Sigmoid colon (tissue), 7 donors: ENCODE measurements at places on chromosomes 11 and 22.

DNA sequence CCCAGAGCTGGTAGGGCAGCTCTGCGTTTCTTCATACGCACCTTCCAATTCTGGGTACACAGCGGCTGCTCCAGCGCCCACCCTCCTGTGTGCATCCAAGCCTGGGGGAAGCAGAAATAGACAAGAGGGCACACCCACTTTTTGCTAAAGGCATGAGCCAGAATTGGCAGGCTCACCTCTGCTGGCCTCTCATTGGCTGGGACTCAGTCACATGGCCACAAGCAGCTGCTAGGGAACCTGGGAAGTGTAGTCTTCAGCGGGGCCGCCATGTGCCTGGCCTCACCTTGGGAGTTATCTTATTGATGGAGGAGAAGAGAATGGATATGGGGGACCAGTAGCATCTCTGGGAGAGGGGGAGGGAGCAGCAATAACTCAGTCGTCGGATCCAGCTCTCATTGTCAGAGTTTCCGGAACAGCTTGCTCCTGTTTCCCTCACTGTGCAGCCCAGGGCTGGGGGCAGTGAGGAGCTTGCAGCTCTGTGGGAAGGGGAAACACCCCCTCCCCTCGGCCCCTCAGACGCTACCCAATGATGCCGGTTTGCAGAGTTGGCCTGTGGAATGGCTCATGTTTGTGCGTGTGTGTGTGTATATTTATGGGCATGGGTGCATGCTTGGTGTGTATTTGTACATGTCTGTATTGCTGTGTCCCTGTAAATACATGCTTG lies 11.8 kb upstream of the MIEF1 start:
- DNase-seq: peak; percentile 85

DNA sequence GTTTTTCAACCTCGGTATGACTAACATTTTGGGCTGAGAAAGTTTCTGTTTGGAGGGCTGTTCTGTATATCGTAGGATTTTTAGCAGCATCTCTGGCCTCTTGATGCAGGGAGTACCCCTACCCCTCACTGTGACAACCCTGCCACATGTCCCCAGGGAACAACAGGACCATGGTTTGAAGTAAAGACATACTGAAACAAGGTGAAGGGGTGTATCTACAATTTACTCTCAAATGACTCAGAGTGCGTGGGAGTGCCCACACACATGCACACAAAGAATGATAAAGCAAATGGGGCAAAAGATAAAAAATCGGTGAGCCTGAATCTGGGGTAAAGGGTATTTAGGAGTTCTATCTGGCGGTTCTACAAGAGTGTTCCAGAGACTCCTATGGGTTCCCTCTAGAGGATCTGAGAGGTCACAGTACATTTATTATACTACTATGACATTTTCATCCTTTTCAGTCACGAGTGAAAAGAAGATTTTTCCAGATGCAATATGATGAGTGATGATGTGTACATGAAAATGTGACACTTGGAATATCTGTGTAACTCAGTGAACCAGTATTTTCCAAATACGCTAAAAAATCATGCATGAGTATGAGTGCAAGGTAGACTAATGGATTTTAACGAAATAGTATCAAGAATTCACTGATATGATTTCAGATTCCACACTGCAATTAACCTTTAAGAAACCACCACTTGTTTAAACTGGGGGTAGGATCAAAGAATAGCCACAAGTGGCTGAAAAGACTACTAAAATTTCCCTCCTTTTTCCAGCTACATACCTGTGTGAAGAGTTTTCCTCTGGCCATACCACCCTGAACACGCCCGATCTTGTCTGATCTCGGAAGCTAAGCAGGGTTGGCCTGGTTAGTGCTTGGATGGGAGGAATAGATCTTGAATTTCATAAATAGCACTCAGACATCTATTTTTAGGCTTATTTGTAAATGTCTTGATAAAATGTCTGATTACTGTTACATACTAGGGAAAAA lies 56.3 kb upstream of the YPEL1 start:
- DNase-seq: no peak

DNA sequence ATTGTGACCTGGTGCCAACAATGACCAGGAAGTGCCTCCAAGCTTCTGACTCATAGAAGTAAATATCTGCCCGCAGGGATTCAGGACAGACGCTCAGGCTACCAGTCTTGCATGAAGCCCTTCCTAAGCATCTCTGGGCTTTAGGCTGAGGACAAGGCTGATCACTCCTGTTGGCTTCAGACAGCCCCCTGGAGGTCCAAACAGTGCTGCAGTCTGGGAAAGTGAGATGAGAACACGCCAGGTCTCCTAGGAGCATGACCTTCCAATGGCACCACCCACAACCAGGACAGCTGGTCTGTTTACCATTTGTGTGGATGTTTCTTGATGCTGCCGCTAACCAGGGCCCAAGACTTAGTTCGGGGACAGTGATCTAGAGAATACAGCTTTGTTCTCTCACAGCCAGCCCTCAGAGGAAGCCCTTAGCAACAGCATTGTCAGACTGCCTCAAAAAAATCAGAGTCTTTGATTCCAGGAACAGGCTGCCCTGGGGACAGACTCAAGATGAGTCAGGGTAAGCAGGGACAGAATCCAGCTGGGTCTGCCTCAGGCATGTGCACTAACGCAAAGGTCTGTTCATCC lies 111.2 kb downstream of the ZNF280B start:
- DNase-seq: peak; percentile 80

- no peak for DNase-seq
Observed at GRCh38 chr11:95299078-95299679, 68.2 kb upstream of the SESN3 start.

GRCh38 chr11:113908098-113908497 lies 3.5 kb downstream of the HTR3B start:
- DNase-seq: no peak

DNA sequence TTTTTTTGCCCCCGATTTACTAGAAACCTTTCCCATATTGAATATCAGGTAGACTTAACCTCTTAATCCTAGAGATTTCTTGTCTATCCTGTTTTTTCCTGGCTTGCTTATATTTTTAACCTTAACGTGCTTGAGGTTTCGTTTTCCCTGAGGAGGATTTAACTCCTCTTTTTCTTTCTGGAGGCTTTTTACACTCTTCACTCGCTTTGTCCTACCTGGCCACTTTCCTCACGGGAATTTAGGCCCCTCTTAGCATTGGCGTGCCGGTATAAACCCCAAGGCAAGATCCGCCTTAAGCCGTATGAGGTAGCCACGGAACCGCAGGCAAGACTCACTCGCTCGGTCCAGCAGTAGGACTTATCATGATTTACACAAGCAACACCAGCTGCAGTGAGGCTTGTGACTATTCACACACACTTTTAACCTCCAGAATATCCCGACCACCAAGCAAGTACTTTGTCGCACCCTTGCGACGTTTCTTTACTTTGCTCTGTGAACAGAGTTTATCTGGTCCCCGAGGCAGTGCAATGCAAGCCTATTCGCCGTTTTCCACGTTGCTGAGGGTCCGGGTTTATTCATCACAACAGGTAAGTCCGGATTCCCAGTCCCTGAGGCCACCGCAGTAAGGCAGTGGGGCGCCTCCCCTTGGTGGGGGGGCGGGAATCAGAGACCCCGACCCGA lies 20.6 kb upstream of the ALDH3B2 start:
- no peak for DNase-seq

DNA sequence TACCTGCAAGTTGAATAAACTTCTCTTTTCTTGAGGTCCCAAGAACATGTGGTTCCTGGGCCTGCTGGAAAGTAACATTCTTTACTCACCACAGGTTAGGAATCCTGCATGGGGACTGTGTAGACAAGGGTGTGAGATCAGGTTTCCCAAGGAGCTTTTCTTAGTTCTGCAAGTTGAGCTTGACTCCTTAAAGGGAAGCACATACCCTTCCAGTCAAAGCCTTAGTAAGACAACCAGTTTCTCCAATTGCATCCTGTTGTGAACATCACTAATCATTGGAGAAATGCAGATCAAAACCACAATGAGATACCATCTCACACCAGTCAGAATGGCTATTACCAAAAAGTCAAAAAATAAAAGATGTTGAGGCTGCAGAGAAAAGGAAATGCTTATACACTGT lies 48.3 kb upstream of the PAK1 start:
- DNase-seq: no peak

DNA sequence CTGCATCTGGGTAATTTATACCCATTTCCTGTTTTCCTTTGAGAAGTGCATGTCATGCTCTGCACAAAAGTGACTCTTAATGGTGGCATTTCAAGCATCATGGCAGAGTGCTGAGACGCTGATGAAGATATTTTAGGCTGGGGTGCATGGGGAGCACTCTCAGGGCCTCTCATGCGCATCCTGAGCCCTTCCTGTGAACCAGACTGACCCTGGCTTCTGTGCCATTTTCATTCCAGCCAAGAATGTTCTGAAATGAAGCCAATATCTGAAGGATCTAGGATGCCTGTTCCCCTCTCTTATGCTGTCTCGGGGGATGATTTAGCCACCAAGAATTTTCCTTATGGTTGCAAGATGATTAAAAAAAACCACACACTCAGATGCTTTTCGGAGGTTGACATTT lies 61.5 kb downstream of the MIAT start:
- no peak for DNase-seq

GRCh38 chr11:119520966-119521365 lies 98.0 kb upstream of the THY1 start:
- DNase-seq: no peak
